Activated CD4-positive, CD25-positive, alpha-beta regulatory T cell (primary cell): ENCODE measurements at places on chromosomes 4 and X.

DNA sequence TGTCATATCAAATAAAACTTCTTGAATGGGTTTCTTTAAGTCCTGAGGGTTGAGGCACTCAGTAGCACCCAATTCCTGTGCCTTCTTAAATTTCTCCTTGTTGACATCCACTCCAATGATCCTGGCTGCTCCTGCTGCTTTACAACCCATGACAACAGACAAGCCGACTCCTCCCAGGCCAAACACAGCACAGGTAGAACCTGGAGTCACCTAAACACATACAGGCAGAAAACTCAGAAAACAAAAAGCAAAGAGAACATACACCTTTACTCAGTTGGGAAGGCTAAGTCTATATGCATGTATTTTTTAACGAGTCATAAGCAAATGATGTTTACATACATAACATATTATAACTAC lies 10.3 kb downstream of the ADH6 start:
- no peak for DNase-seq

DNA sequence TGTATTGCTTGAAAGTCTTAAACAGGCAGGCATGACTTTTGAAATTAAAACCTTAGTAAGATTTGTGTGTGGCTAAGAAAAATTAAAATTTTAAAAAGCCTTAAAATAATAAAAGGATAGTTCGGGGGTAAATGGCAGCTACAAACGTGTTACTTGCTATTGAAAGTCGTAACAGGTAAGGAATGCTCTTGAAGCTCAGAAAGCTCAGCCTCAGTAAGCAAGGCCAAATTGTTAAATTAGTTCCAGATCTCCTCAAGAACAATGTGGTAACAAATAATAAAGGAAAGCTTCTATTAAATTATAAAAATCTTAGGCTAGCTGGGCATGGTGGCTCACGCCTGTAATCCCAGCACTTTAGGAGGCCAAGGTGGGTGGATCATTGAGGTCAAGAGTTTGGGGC lies 25.5 kb downstream of the PRMT9 start:
- no peak for DNase-seq

GRCh38 chrX:112839856-112840255 lies 775 bp downstream of the AMOT start:
- DNase-seq, result no peak

DNA sequence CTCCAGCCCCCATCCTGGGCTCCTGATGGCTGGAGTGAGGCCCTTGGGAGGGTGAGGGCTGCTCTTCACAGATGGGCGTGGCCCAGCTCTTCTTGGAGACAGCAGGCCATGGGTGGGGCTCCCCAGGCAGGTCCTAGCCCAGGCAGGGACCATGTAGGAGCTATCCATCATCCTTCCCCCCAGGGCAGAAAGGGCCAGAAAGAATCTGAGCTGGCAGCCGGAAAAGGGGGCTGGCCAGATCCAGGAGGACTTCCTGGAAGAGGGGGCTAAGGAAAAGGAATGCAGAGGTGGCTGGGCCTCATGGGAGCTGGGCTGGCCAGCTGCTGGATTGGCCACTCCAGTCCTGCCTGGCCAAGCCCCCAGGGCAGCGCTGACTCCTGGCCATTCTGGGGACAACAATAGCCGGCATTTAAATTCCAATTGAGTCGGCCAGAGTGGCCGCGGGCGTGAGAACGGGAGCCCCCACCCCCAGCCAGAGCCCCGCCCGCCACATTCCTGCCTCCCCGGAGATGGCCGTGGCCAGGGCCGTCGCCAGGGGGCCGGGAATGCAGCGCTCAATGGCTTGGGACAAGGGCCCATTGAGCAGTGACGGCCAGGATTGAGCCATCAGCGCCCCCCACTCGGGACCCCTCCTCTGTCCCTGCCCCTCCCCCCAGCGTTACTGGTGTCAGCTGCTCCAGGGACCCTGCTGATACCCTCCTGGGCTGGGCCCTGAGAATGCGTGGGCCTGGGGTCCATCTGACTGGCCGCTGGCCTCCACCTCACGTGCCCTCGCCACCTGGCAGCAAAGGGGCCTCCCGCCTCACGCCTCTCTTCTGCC lies 15.1 kb upstream of the FGFR3 start:
- DNase-seq, result no peak

- DNase-seq, result no peak
Measured at GRCh38 chr4:121789960-121790829, 10.9 kb upstream of the EXOSC9 start.

DNA sequence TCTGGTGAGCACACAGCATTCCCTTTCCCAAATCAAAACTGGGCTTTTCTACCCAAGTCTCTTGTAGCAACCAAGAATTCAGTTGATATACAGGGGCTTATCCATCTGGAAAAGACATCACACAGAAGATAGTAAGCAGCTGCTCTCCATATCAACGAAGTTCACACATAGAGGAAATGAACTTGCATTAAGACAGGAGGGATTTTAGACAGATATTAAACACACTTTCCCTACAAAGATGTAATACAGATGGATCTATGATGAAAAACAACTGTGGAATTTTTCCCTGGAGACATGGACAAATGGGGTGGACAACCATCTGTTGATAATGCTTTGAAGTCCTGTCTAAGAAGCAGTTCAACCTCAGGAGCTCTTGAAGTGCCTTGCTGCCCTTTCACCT lies 9.8 kb upstream of the PDE5A start:
- DNase-seq, result no peak

- DNase-seq, result no peak
Measured at GRCh38 chr4:15479089-15479912, 9.6 kb downstream of the CC2D2A start.

DNA sequence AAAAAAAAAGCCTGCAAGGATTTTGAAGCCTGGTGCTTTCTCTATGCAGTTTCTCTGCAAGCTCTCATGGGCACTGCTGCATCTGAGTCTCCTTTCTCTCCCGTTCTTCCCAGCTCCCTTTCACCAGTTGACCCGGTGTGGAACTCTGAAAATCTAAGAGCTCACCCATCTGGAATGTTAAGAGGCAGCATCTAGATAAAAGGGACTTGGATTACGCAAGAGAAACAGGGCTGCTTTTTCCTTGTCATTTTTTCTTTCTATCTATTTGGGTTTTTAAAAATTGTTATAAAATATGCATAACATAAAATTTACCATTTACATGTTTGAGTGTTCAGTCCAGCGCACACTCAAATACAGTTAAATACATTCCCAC lies 95.2 kb upstream of the RPS6KA3 start:
- no peak for DNase-seq

GRCh38 chrX:106894978-106895452 lies 8.1 kb downstream of the RIPPLY1 start:
- DNase-seq, result no peak

GRCh38 chr4:184402239-184402638 lies 72.1 kb downstream of the IRF2 start:
- DNase-seq, result no peak

DNA sequence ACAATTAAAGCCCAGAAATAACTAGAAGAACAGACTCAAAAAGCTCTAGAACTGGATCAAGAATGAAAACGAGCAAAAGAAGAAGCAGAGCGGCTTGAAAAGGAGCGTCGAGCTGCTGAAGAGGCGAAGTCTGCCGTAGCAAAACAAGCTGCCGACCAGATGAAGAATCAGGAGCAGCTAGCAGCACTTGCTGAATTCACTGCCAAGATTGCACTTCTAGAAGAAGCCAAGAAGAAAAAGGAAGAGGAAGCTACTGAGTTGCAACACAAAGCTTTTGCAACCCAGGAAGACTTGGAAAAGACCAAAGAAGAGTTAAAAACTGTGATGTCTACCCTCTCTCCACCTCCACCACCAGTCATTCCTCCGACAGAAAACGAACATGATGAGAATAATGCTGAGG lies 56.1 kb upstream of the PPP4R3C start:
- DNase-seq, result no peak

DNA sequence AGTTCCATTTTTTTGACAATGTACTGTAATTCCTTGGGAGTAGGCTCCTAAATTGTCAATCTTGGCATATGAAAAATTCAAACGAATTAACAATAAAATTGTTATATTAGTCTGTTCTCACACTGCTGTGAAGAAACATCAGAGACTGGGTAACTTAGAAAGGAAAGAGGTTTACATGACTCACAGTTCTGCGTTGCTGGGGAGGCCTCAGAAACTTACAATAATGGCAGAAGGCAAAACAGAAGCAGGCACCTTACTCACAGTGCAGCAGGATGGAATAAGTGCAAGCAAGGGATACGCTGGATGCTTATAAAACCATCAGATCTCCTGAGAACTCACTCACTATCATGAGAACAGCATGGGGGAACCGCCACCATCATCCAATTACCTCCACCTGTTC lies 246.4 kb upstream of the TRAM1L1 start:
- DNase-seq, result no peak

DNA sequence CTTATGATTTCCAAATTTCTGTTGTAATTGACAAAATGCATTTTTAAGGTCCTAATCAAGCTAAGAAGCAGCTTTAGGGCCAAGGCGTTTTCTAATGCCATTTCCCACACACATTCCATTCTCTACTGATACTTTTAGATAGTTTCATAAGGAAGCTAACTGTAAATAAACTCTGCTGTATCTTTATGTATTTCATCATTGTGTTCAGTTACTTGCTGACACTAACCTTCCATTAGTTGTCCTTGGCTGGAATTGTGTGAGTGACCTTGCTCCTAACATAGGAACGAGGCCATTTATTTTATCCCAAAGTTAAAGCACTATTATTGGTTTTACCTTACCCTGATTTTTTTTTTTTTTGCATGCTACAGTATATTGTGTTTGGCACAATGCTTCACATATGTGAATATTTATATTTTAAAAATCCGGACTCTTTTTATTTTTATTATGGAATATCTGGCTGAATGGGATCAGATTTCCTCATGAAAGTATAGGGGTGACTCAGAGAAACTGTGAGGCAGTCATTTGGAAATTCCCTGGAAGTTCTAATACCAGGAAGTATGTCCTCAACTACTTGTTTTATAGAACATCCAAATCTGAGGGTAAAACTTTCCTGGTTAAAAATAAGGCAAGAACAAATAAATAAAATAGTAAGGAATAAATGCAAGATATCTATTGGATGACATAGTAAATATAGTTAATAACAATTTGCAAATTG lies 62.7 kb upstream of the SORBS2 start:
- no peak for DNase-seq

- no peak for DNase-seq
Measured at GRCh38 chr4:105551965-105552746, at the start of gene ARHGEF38. TSS of gene ARHGEF38 (plus strand) at chr4:105552620. CDS start at chr4:105552766, 146 bp downstream.

DNA sequence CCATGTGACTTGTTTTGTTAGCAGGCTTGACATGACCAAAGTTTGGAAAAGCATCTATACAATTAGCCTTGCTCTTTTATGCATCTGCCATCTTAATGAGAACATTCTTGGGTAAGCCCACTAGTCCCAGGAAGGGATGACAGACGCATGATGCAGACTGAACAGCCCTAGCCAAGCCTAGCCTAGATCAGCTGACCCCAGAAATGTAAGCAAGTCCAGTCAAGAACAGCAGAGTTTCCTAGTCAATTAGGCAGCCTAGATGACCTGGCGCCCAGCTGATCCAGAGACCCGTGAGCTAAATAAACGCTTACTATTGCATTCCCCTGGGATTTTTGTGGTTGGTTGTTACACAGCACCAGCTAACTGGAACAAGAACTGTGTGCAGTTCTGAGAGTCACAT lies 457.9 kb downstream of the BCOR start:
- no peak for DNase-seq

GRCh38 chr4:138329506-138330070 lies 87.4 kb upstream of the SLC7A11 start:
- DNase-seq, result no peak

DNA sequence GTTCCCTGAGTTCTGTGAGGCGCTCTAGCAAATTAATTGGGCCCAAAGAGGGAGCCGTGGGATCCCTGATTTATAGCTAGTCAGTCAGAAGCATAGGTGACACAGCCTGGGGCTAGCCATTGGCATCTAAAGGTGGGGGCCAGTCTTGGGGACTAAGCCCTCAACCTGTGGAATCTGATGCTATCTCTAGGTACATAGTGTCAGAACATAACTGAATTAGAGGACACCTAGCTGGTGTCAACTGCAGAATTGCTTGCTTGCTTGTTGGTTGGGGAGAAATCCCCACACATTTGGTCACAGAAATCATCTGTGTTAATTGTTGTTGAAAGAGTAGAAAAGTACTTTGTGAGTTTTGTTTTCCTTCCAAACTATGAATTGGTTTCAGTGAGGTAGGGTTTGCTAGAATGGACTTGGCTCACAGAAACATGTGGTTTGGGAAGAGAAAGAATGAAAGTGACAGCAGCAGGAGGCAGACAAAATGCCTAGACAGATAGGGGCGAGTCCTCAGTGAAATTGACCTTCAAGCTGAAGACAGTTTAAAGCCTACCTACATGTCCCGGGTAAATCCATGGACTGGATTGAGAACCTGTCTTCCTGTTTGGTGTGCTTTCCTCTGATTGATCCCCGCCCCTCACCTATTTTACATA lies 12.8 kb upstream of the GPR82 start:
- no peak for DNase-seq

- DNase-seq, result no peak
Measured at GRCh38 chr4:44996276-44996845, 270.0 kb upstream of the GNPDA2 start.

DNA sequence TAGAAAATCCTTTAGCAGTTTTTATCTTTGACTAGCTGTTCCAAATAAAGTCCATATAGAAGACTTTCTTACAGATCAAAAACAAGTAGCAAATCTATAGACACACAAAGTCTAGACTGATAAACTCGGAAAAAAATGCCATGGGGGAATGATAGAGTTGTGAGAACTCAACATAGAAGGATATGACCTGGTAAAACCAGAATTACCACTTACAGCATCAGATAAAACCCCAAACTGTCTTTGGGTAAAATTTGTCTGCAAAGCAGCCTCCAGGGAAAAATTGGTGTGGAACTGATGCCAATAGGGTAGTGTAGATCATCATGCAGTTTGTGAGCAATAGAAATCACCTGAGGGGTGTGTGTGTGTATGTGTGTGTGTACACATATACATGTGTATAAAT lies 579.1 kb downstream of the SPOCK3 start:
- DNase-seq, result no peak

GRCh38 chr4:38993683-38994082 lies 38.5 kb downstream of the TMEM156 start:
- no peak for DNase-seq

DNA sequence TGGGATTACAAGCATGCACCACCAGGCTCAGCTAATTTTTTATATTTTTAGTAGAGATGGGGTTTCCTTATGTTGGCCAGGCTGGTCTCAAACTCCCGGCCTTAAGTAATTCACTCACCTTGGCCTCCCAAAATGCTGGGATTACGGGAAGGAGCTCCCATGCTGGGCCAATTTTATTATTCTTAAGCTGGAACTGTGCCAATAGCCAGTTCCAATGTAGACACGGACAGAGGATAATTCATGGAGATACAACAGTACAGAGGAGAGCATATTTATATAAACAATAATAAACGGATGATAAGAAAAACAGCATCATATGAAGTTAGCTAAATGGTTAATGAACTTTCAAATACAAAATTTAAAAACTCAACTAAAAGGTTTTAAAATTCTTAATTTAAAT lies 87.8 kb downstream of the PPA2 start:
- DNase-seq, result no peak

GRCh38 chr4:32858361-32858760 lies 2138.2 kb downstream of the PCDH7 start:
- no peak for DNase-seq

DNA sequence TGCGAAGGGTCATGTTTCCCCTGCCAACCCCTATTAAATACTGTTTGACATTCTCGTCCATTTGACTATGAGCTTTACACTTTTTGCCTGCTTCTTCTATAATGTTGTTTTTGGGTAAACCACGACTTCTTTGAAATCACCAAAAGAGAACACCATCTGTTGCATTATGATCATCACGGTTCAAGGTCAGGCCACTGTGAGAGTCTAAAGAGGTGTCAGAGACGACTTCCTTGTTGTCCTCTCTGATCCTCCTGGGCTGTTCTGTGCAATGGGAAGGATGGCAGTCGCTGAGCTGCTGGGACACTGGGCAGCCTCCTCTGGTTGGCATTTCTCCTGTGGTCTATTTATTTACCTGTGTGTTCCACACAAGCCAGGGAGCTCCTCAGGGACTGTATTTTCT lies 137.5 kb downstream of the RASL11B start:
- no peak for DNase-seq
